Activated naive CD8-positive, alpha-beta T cell treated with anti-CD3 and anti-CD28 coated beads for 36 hours (primary cell): ENCODE measurements at places on chromosomes 5 and 9. TPM values are rescaled to one million over a fixed set of nuclear protein-coding genes. Genes with fewer than 3 reads are reported as not detected.

Gene HSDL2
- 22.3 TPM for total RNA-seq

Gene POU5F2
- 0.27 TPM for total RNA-seq

Gene SPATA6L
- total RNA-seq, result 0.35 TPM

Gene IFNA8
- not detected for total RNA-seq

Gene APBA1
- 0.23 TPM for total RNA-seq

DNA sequence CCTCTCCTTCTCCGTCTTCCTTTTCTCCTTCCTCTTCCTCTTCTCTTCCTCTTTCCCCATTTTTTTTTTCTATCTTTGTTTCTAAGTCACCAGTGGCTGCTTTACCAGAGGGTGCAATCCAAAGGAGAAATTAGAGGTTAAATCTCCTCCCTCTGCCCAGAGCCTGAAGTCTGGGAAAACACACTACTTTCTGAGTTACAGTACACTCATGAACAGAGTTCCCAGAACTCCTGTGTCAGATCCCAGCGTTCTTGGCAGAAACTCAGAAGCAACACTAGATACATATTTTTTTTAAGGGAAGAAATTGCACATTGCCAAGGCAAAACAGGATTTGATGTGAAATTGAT, 189.0 kb downstream of the SNCAIP start:
- no peak for DNase-seq

- DNase-seq, result no peak
Measured at GRCh38 chr9:89702401-89702800, 97.6 kb downstream of the GADD45G start.

DNA sequence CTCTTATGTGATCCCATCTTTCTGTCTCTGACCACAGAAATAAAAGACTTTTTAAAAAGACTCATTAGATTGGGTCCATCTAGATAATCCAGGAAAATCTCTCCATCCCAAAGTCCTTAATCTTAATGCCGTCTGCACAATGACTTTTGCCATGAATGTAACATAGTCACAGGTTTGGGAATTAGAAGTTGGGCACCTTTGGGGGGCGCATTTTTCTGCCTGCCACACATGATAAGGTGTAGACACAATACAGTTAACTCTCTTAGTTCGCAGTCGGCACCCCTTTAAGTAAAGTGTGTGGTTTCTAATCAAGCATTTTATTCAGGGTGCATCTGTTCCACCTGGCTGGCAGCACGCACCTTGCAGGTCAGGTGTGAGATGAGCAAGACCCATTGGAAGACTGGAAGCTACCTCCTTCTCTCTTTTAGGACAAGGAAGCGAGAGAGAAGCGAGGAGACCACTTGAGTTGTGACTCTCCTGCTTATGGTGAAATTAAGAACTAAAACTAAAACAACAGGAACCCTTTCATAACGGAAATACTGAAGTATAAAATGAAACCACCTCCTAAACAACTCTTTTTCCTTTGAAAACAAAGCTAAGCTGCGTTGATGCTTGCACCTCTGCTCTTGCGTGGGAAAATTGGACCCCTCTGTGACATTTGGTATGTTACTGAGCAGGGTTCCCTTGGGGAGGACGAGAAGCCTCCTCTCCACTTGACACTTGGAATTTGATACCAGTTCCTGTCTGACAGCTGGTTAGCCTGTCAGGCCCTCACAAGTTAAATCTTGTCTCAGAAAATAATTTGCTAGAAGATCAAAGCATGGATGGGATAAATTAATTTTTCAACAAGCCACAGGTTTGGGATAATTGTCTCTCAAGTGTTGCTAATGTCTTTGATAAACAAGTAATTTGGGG, 304.6 kb upstream of the DMRT1 start:
- no peak for DNase-seq

- no peak for DNase-seq
Measured at GRCh38 chr5:41708604-41708940, 161.7 kb downstream of the OXCT1 start.
